ENCODE measurements at places on chromosomes 7 and 10.
A peak's percentile ranks its signal among the peaks of the same experiment; 100 is the strongest.

GRCh38 chr7:152899004-152899403, 139.5 kb downstream of the ACTR3B start:
- DNase-seq = no peak

DNA sequence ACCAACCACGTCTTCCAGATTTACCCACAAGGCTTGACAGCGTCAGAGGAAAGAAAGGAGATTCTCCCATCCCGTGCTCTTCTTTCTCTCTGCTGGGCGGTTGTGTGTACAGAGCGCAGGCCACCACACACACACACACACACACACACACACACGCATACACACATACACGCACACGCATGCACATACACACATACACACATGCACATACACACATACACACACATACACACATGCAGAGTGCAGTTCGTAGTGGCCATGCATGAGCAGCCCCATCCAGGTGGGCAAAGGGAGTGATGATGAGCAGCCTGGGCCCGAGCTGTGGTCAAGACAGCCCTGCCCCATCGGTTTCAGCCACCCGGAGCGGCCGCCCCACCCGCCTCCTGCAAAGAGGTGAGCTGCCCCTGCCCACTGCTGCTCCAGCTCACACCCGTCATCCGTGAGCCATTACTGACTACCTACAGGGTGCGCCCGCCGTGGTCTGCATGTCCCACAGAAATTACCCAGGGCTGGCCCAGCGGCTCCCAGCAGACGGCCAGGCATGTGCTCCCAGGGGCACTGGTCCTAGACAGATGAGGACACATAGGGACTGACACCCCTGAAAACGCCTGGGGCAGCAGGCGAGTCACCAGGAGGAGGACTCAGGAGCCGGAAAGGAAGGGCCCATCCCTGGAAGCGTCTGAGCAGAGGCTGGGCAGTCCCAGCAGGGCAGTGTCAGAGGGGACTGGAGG, 69.6 kb downstream of the ASB13 start:
- no peak for DNase-seq

GRCh38 chr10:34748357-34748756, 66.7 kb downstream of the PARD3 start:
- DNase-seq = no peak

DNA sequence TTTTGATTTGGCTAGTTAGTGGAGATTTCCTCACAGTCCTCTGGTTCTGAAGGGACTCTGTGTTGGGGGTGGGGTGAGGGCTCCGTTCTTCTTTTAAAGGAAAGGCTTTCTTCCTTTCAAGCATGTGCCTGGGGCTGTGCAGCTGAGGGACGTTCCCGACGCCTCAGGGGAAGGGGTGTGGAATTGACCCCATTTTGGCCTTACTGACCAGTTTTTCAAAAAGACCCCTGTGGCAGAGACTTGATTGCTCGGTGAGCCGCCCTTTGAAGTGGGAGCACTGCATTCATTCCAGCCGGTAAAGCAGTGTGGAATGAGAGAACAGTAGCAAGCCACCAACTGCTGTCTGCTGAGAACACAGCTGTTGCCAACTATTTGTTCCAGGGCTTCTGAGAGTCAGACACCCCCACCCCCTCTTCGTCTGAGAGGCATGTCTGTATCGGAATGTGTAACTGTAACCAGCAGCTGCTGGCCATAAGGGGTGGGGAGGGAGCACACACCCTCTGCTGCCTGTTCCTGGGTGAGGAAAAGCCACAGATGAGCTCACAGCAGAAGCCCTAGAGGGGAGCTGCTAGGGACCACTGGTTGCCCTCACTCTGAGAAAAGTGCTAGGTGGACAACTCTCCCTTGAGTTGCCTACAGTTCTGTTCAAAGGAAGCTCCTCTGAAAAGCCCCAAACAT, 33.2 kb downstream of the WBP1L start:
- DNase-seq = peak; percentile 41

GRCh38 chr10:22022257-22023032, 18.9 kb upstream of the DNAJC1 start:
- DNase-seq = no peak

- no peak for DNase-seq
Measured at GRCh38 chr7:113464096-113464855, 345.9 kb upstream of the SMIM30 start.

DNA sequence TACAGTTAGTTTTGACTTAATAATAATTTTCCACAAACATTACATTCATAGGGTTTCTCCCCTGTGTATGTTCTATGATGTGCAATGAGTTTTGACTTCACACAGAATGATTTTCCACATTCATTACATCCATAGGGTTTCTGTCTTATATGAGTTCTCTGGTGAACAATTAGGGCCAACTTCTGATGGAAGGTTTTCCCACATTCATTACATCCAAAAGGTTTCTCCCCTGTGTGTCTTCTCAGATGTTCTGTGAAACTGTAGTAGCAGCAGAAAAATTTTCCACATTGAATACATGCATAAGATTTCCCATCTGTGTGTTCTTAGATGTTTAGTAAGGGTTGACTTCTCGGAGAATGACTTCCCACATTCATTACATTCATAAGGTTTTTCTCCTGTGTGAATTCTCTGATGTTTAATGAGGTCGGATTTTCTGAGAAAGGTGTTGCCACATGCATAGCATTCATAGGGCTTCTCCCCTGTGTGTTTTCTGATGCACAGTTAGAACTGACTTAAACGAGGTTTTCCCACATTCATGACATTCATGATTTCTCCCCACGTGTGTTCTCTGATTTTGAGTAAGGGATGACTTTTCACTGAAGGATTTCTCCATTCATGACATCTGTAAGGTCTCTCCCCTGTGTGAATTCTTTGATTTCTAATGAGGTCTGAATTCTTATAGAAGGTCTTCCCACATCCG, 118.5 kb downstream of the ZNF33B start:
- DNase-seq = no peak

GRCh38 chr7:112770051-112770450, 20.1 kb downstream of the TMEM168 start:
- DNase-seq = no peak

- no peak for DNase-seq
Measured at GRCh38 chr7:105402221-105403095, 13.7 kb upstream of the SRPK2 start.

DNA sequence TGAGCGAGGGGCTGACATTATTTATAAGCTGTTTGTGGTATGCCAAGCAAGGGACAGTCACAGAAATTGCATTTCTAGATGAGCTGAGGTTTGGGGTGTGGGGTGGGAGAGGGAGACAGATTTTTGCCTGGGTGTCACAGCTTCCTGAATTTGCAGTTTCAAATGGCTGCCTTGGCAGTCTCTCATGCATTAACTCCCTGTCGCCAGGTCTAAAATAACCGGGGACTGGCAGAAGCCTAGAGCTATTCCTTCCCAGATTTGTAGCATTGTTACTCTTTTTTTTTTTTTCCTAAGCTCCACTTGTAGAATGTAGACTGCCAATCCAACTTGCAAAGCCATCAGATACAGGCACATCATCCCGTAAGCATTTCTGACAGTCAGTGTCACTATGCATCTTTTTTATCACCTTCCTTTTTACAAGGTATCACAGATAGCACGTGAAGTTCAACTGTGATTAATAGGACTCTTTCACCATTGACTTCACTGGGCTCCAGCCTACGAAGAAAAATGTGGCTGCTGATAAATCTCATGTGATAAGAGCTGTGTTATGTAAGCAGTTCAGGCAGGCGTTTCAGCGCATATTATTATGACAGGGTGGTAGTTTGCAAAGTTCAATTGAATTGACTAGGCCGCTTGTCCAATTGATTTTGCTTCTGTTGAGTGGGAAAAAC, 130.7 kb upstream of the CELF2 start:
- DNase-seq = no peak

DNA sequence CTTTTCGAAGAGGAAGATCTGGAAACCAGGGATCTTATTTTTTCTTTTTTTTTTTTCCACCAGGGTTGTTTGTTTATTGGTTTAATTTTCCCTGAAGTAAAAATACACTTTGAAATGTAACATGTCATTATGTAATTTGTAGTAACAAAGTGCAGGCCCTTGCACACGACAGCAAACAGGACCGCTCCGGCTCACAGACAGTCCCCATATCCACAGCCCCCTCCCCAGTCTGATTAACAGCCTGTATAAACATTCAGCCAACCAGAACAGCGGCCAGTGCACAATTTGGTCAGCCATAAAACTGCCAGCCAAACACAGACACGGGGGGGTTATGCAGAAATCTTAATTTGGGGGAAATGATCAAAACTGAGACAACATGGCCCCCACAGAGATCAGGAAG, 431.6 kb upstream of the NPVF start:
- no peak for DNase-seq

DNA sequence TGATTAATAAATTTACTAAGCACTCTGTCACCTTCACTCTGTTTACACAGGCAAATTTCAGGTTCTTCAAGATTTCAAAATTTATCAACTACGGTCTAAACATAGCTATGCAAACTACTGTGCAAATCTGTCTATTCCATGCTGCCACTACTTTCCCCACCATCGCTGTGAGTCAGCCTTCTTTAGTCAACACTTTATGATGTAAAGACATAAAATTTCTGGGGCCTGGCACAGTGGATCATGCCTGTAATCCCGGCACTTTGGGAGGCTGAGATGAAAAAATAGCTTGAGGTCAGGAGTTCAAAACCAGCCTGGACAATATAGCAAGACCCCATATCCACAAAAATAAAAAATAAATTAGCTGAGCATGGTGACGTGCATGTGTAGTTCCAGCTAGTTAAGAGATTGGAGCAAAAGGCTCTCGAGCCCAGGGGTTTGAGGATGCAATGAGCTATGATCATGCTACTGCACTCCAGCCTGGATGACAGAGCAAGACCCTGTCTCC, 42.6 kb downstream of the CNOT4 start:
- no peak for DNase-seq

- DNase-seq = no peak
Measured at GRCh38 chr10:1266033-1266802, 210.0 kb downstream of the WDR37 start.

DNA sequence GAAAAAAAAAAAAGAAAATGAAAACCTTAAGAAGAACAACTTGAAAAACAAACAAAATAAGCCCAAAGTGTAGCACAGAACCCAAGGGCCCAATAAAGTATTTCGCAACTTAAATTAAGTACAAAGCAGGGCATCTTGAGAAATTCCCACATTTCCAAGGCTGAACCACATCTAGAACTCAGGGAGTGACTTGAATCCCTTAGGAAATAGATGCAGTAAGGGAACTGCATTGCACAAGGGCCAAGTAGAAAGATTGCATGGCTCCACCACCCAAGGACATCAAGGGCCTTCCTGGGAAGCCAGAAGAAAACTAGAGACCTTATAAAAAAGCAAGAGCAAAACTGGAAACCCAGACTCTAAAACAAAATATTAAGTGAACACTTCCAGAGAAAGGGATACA, 352.7 kb downstream of the CXCL12 start:
- DNase-seq = no peak

- DNase-seq = no peak
Measured at GRCh38 chr7:120583899-120584586, 273.9 kb downstream of the TSPAN12 start.

DNA sequence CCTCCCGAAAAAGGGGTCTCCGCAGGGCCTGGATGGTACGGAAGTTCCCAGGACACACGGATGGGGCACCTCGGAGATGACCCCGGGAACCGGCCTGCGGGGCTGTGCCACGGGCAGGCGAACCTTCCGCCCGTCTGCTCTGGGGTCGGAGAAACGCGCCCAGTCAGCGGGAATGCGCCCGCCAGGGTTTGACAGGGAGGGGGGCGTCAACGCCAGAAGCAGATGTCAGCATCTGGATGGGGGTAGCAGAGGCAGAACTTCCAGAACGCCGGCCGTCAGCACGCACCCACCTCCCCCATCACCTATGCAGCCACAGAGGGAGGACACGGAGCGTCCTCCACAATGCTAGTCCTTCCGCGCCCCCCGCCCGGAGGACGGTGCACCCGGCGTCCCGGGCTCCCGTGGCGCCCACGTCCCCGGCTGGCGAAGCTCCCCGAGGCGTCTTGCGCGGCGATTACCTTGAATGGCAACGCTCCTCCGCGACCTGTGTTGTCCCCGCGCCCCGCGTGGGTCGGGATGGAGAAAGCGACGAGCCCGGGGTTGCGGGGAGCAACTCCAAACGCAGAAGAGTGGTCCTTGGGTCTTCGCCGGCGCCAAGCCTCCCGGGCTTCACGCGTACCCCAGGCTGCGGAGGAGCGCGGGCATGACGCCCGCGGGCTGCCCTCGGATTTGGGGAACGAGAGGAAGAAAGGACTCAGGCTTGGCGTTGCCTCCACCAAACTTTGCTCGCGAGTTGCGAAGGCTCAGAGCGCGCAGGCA, 561 bp downstream of the FGFR2 start:
- peak; percentile 50 for DNase-seq

- peak; percentile 42 for DNase-seq
Measured at GRCh38 chr10:83166344-83166743, 973.0 kb upstream of the GHITM start.

- DNase-seq = no peak
Measured at GRCh38 chr10:6232846-6233724, 30.4 kb downstream of the PFKFB3 start.

GRCh38 chr10:74586088-74586585, 240.3 kb upstream of the KAT6B start:
- no peak for DNase-seq

DNA sequence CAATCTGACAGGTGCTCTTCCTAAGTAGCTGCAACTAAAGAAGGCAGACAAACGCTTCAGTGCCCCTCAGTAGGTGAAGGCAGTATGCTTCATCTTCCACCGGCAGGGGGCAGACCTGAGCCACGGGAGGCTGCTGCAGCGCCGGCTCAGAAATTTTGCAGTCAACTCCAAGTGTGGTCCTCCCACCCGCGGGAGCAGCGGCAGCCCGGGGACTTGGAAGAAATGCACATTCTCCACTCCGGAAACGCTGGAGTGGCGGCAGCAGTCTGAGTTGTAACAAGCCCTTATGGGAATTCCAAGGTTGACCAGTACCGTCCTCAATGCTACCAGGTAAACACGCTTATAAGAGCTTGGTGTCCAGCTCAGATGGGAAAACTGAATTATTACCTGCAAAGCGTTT, 3.4 kb downstream of the IGFBP3 start:
- peak; percentile 95 for DNase-seq

- DNase-seq = no peak
Measured at GRCh38 chr7:113921363-113921762, 2.6 kb upstream of the PPP1R3A start.

GRCh38 chr7:95126053-95126709, 198.2 kb downstream of the PON1 start:
- no peak for DNase-seq

- no peak for DNase-seq
Measured at GRCh38 chr7:141617280-141617679, 66.1 kb downstream of the AGK start.

- no peak for DNase-seq
Measured at GRCh38 chr10:33237736-33238624, 96.5 kb downstream of the NRP1 start.

DNA sequence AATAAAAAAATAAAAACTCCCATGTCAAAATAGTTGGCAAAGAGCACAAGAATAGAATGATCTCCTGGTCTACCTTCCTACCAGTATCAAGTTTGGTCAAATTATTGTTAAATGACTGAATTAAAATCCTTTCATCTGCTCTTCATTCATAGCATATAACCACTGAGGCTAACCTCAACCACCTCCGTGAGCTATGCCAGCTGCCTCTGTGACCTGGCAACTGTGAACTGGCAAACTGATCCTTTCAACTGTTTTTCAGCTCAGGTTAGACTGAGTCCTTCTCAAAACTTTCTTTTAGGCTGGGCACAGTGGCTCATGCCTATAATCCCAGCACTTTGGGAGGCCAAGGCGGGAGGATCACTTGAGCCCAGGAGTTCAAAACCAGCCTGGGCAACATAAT, 36.1 kb downstream of the NUDCD3 start:
- no peak for DNase-seq

- peak; percentile 5 for DNase-seq
Measured at GRCh38 chr7:157865351-157866165, 528.8 kb downstream of the DNAJB6 start.

GRCh38 chr7:84811362-84811761, 375.5 kb downstream of the SEMA3D start:
- no peak for DNase-seq

All from glutamatergic neuron (in vitro differentiated cells).